ENCODE measurements at places on chromosomes 1 and 21. TPM values are rescaled to one million over a fixed set of nuclear protein-coding genes. Genes with fewer than 3 reads are reported as not detected.
A peak's percentile ranks its signal among the peaks of the same experiment; 100 is the strongest.

DNA sequence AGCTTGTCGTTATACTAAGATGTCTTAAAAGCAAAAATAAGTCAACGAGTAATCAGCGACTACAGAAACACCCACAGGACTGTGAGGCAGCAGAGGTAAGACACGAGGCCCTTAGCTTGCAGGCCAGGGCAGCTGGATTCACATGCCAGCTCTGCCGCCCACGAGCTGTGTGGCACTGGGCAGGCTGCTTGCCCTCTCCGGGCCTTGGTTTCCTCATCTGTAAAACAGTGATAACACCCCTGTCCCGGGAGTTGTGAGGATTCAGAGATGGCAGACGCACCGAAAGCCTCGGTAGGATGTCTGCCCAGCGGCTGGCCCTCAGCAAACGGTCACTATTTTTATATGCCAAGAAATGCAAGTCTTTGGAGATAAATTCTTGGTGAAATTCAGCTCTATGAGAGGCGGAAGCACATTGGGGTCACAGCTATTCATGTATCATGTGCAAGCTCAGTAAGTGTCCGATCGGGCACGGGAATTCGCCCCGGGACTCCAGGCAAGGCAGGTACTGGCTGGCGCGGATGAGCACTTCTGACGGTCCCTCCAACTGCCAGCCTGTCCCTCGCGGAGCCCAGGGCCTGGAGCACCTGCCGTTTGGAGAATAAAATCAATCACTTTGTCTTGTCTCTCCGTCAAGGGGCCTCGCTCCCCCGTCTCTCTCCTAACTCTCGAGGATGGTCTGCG lies 1.1 kb downstream of the C2CD2 start:
- no peak for DNase-seq

GRCh38 chr1:117615474-117615873 lies 9.6 kb downstream of the TENT5C start:
- DNase-seq = no peak

DNA sequence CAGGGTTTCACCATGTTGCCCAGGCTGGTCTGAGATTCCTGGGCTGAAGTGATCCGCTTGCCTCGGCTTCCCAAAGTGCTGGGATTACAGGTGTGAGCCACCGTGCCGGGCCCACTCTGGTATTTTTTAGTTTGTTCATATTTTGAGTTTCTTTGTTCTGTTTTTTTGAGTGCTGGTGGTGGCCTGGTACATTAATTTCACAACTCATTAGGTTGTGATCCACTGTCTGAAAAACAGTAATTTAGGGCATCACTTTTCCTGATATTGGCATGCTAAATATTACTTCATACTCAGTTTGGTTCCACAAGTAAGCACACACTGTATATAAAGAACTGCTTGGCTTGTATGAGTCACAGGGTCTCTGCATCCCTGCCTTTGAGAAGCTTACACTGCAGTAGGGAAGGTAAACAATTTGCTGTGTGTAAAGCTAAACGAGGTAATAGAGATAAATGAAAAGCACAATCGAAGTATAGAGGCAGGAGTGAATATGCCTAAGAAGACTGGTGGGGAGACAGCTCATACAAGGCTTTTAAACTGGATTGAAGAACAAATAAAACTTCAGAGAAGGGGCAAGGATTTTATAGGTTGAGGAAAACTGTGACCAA lies 7.7 kb downstream of the SNX27 start:
- no peak for DNase-seq

GRCh38 chr1:15295696-15296095 lies 48.7 kb downstream of the FHAD1 start:
- no peak for DNase-seq

GRCh38 chr1:179824265-179824664 lies 53.3 kb downstream of the TOR1AIP2 start:
- DNase-seq = no peak

DNA sequence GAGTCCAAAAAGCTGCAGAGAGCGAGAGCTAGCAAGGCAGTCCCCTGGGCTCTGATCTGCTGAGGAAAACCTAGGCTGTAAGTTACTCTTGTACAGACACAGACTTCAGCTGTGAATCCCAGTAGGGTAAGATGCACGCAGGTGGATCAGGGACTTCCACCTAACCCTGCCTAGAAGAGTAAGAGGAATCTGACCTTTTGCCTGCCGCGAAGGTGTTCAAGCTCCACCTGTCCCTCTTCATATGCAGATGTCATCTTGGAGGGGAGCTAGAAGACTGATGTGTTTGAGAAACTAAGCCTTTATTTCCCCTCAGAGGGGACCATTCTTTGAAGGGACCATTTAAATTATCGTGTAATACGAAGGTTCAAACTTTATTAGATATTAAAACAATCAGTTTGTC lies 108.6 kb upstream of the USP24 start:
- DNase-seq = no peak

DNA sequence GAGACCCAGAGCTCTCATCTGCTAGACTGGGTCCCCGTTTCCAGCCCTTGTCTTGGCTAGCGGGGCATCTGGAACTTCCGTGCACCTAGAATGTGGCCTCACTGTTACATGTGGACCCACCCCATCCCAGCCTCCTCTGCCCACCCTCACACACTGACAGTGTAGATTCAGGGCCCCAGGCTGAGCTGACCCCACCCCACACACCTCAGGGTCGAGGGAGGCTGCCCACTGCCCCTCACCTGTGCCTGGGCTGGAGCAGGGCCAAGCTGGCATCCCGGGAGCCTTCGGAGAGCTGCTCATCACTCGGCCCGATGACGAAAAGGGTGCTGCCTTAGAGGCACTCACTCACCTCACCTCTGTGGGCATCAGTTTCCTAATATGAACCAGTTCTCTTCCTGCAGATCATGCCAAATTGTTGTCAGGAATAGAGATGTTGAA lies 11.1 kb downstream of the ACOT11 start:
- no peak for DNase-seq

- no peak for DNase-seq
Observed at GRCh38 chr1:206809504-206810084, 37.3 kb upstream of the IL10 start.

- DNase-seq = no peak
Observed at GRCh38 chr1:41611068-41611931, 126.8 kb upstream of the EDN2 start.

GRCh38 chr1:232655028-232655745 lies 25.3 kb upstream of the SIPA1L2 start:
- DNase-seq = no peak

DNA sequence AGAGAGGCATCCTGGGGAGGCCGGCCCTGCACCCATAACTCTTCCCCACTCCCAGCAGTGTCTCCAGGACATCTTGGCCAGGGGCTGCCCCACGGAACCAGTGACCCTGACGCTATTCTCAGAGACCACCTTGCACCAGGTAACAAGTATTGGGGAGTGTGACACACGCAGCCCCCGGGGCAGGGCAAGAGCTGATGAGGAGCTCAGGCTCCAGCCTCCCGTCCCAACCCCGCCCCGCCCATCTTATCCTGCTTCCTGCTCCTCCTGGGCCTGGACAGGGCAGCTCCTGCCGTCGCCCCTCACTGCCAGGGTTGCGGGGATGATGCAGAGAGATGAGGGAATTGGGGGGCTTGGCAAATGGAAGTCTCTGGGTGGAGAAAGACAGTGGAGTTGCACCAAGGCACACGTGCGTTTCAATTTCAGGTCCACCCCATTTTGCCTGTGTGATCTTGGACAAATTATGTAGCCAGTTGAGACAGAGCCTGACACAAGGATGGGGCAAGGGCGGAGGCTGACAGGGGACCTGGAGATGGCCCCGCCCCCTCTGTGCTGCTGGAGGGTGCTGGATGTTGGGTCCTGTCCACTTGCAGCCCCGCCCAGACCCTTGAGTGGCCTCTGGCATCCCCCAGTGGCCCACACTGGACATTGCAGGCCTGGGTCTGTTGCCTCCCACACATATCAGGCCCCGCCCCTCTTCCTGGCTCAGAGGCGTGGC lies 10.7 kb downstream of the CLCNKA start:
- peak; percentile 66 for DNase-seq

- DNase-seq = no peak
Observed at GRCh38 chr1:58922302-58923089, 138.6 kb upstream of the JUN start.

GRCh38 chr1:226736908-226737818 lies 1.9 kb downstream of the ITPKB start:
- no peak for DNase-seq

- no peak for DNase-seq
Observed at GRCh38 chr1:24151175-24151533, 8.2 kb upstream of the IL22RA1 start.

DNA sequence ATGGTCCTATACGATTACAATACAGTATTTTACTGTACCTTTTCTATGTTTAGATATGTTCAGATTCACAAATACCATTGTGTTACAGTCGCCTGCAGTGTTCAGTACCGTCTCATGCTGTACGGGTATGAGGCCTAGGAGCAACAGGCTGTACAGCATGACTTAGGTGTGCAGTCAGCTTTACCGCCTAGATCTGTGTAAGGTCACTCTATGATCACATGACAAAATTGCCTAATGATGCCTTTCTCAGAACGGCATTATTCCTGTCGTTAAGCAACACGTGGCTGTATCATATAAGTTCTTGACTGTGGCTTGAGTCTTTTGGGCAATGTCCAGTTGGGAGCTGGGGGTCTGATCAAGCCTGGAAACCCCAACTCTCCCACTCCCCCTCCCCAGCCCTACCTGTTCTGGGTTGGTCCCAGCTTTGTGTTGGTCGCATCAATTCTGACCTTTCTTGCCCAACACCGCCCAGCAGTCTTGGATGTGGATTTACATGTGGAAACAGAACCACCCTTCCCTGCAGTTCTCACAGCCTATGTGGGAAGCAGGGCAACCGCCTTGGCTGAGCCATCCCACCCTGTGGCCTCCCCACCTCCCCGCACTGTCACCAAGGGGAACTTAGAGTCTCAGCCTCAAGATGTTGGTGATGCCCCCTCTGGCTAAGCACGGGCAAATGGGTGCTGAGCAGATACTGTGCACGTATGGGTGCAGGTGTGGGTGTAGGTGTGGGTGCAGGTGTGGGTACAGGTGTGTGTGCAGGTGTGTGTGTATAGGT lies 80.2 kb upstream of the ACTL8 start:
- no peak for DNase-seq

GRCh38 chr1:206521694-206522402 lies 14.5 kb downstream of the RASSF5 start:
- DNase-seq = no peak

DNA sequence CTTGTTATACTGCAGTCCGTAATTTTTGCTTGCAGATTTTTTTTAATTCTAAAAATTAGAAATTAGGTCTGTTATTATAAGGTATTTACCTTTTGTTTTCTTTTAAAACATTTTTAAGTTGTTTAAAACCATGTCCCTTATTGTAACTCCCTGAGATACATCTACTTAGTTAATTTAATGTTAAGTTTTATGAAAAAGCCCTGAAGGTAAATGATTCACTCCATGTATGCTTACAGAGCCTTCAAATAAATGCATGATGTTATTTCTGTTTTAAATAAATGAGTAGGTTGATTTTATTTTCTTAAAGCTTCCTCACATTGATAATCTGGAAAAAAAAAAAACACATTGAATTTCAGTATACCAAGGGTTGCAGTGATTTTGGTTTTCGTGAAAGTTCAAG lies 7.5 kb downstream of the SRSF11 start:
- DNase-seq = no peak

- no peak for DNase-seq
Observed at GRCh38 chr1:236953151-236953700, 51.0 kb downstream of the MT1HL1 start.

- no peak for DNase-seq
Observed at GRCh38 chr1:201504799-201505502, 2.0 kb downstream of the CSRP1 start.

GRCh38 chr1:92210701-92211100 lies 7.0 kb upstream of the C1orf146 start:
- DNase-seq = no peak

DNA sequence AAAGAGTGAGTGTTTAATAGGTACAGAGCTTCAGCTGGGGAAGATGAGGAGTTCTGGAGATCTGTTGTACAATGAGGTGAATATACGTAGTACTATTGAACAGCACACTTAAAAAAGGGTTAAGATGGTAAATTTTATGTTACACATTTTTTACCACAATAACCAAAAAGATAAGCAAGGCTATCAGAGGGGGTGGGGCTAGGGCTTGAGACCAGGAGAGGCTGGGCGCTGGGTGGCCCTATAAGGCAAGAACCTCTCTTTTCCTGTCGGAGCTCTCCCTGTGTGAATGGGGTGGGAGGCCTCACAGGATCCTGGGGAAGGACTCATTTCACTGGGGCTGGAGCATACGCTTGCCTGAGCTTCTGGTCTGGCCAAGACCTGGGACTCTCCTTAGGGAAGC lies 9.0 kb downstream of the SLC41A1 start:
- no peak for DNase-seq

PYHIN1 gene
- 3.6 TPM for total RNA-seq

AK5 gene
- 0.13 TPM for total RNA-seq

DNAJC11 gene
- 31.1 TPM for total RNA-seq

IL12RB2 gene
- 7.1 TPM for total RNA-seq

S100A3 gene
- 3.2 TPM for total RNA-seq

AKNAD1 gene
- total RNA-seq = not detected

S100A7 gene
- total RNA-seq = not detected

MGST3 gene
- 250 TPM for total RNA-seq

THEM5 gene
- total RNA-seq = not detected

RHD gene
- total RNA-seq = not detected

CCSAP gene
- total RNA-seq = 2.5 TPM

SELENBP1 gene
- 190 TPM for total RNA-seq

Data from omental fat pad (tissue), 4 donors.